ENCODE measurements at places on chromosomes 11 and 22. TPM values are rescaled to one million over a fixed set of nuclear protein-coding genes. Genes with fewer than 3 reads are reported as not detected.

PHLDA2 gene
- 19.7 TPM for total RNA-seq

OR52A1 gene
- total RNA-seq: not detected

RAB39A gene
- total RNA-seq: 2.8 TPM

TPST2 gene
- total RNA-seq: 40.3 TPM

POU2F3 gene
- 0.85 TPM for total RNA-seq

TMPRSS13 gene
- total RNA-seq: 1.9 TPM

CHRDL2 gene
- 2.0 TPM for total RNA-seq

POTEH gene
- total RNA-seq: not detected

APOL6 gene
- 30.2 TPM for total RNA-seq

TSPAN32 gene
- total RNA-seq: 6.1 TPM

CCDC116 gene
- total RNA-seq: 0.22 TPM

- DNase-seq: no peak
Measured at GRCh38 chr11:79940974-79941735, 500.3 kb upstream of the TENM4 start.

DNA sequence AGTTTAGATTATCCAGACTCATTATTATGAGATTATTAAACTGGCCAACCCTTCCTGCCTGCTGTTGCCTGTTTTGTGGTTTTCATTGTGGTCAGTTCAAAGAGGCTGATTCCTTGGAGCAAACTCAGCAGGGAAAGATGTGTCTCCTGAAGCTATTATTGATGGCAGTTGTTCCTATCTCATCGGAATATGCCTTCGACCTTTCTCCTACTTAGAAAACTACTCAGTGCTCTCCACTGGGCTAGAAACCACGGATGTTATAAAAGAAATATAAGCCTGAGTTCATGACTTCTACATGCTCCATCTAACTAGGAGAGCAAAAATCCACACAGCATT, 80.2 kb upstream of the NAV2 start:
- DNase-seq: no peak

DNA sequence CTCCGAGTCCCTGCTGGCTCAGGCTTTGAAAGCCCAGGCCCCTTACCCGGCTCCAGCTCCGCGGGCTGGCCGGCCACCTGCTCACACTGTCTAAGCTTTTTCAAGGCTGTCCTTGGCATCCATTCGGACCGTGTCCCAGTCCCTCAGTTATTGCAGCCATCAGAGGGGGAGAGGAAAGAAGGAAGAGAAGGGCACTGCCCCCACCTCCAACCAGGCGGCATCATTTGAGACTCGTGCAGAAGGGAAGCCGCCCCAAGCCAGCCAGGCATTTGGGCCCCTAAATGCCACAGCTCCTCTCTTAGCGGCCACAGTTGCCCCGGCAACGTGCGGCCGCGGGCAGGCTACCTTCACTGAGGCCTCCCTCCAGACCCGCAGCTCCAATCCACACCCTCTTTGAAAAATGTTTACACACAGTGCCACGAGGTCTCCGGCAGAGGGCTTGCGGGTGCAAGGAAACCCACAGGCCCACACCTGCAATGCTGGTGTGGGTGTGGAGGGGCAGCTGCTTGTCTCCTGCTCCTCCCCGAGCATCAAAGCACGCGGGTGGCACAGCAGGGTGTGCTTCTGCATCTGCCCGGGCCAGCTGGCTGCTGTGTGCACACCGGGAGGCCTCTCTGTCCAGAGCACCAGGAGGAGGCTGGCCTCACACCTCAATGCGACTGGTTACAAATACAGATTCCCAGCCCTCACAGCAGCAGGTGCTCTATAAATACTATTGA, 124.4 kb downstream of the CTTN start:
- peak; percentile 50 for DNase-seq

- DNase-seq: no peak
Measured at GRCh38 chr11:8233691-8234424, 29.8 kb downstream of the LMO1 start.

DNA sequence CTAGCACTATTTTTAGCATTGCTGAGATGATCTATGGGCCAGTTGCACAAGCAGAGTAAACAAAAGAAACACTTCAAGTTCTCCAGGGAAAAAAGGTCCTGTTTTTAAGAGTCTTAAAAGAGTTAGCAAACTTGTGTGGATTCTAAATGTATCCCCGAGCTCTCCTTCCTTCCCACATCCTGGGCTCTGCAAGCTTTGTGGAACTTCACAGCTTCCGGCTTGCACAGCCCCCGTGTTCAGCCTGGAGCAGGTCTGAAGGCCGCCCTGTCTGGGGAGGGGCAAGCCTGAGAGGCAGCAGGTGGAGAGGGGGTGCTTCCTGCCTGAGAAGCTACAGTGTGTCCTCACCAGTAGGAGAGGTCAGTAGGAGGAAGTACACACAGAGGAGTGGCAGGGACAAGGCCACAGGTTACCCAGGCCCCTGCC, 35.1 kb upstream of the SUSD2 start:
- peak; percentile 79 for DNase-seq

DNA sequence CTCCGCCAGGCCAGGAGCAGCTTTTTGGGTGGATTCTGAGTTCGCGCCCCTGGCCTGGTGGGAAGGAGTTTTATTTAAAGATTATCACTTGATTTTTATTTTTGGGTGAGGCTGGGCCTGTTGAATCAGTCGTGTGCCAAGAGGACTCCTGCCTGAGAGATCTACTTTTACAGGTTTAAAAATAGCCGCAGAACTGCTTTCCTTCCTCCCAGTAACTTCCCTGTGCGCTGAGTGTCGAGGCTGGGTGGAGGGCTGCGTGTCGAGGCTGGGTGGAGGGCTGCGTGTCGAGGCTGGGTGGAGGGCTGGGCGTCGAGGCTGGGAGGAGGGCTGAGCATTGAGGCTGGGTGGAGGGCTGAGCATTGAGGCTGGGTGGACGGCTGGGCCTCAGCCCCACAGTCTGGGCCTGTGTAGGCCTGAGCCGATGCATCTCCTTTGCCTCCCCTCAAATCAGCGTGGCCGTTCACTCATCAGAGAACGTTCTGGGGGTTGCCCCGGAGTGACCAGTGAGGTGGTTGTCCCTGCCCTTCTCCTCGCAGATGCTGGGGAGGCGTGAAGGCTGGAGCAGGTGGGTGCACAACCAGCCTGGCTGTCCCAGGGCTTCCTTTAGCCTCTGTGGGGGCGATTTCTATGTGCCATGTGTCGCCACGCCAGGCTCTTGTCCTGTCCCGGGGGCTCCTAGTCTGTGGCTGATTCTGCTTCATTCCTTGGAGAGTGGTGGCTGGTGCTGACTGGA, 30.1 kb downstream of the GRAMD4 start:
- DNase-seq: no peak

DNA sequence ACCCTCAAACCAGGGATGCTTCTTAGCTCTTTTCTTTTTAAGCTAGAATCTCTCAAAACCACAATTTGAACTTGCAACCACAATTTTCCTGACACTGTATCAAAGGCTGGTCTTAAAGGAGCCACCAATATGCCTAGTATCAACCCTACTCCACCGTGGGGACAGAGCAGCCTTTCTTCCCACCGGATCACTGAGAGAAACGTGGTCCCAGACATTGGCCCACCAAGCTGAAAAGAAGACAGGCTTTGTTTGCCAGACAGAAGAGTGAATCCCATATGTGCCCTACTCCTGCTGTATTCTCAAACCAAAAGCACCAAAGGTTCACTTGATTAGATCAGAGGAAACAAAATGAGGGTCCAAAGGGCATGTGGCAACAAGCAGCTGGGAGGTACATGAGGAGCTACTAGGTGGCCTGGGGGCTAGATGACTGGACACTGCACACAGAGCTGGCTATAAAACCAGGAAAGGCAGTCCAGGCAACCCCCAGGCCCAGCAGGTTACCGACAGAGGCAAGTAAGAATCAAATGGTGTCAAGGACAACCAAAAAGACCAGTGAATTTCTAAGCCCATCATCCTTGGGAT, 3.6 kb upstream of the VWCE start:
- no peak for DNase-seq

- peak; percentile 29 for DNase-seq
Measured at GRCh38 chr11:81987829-81988472, 745.7 kb downstream of the FAM181B start.

DNA sequence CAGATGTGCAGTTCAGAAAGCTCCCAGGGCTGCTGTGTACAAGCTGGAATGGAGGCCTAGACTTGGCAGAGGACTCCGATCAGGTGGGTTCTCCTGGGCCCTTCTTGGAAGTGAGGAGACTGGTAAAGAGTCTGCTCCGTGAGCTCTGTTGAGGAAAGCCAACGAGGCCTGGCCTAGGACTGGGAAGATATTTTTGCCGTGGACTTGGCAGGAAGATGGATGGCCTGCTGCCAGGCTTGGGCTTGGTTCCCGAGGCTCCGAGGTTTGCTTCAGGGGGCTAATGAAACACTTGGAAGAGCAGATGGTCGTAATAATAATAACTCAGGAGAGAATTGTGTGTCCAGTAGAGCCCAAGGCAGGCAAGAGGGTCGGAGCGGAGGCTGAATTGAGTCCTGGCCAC, 3.9 kb downstream of the GALR3 start:
- DNase-seq: no peak

- DNase-seq: no peak
Measured at GRCh38 chr11:84722583-84723108, 904.5 kb downstream of the DLG2 start.

GRCh38 chr22:30572840-30573593, 1.4 kb downstream of the GAL3ST1 start:
- peak; percentile 78 for DNase-seq

GRCh38 chr11:32962016-32962415, 53.7 kb upstream of the DEPDC7 start:
- DNase-seq: no peak
